ENCODE measurements at places on chromosomes 1 and 21. TPM values are rescaled to one million over a fixed set of nuclear protein-coding genes. Genes with fewer than 3 reads are reported as not detected.

The BSDC1 gene
- 91.0 TPM for total RNA-seq

The PLA2G2A gene
- 2.4 TPM for total RNA-seq

The ENTREP3 gene
- 59.0 TPM for total RNA-seq

The NBPF6 gene
- total RNA-seq: not detected

The PCSK9 gene
- total RNA-seq: 18.7 TPM

DNA sequence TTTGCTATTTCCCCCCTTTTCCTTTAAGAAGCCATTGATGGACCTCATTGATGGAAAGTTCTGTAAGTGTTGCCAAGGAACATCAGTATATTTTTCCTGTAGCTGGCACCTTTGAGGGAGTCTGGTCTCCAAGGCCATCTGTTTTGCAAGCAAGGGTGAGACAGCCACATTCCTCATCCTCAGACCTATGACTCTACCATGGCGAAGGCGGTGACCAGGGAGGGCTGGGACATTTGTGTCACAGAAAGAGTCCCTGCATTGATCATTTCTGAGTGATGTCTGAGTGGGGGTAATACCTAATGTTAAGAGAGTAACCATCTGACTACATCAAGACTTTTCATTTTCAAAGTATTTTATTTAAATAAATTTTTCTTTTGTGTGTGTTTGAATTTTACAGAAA, 35.4 kb downstream of the KIAA0040 start:
- no peak for DNase-seq

DNA sequence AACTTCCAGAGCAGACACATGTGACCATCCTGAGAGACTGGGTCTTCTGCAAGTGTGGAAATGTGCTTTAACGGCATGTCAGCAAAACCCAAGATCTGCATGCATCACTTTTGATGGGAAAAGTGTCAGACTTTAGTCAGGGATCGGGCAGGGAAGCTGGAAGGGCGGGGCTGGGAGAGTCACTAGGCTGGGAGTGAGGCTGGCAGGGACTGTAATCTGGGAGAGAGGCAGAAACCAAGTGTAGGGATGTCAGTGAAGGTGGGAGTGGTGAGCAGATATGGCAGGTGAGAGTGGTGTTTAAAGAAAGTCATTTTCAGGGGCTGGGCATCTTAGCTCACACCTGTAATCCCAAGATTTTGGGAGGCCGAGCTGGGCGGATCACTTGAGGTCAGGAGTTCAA, 11.3 kb downstream of the CDA start:
- no peak for DNase-seq

GRCh38 chr1:42935971-42936308, 22.7 kb downstream of the SLC2A1 start:
- DNase-seq: no peak

DNA sequence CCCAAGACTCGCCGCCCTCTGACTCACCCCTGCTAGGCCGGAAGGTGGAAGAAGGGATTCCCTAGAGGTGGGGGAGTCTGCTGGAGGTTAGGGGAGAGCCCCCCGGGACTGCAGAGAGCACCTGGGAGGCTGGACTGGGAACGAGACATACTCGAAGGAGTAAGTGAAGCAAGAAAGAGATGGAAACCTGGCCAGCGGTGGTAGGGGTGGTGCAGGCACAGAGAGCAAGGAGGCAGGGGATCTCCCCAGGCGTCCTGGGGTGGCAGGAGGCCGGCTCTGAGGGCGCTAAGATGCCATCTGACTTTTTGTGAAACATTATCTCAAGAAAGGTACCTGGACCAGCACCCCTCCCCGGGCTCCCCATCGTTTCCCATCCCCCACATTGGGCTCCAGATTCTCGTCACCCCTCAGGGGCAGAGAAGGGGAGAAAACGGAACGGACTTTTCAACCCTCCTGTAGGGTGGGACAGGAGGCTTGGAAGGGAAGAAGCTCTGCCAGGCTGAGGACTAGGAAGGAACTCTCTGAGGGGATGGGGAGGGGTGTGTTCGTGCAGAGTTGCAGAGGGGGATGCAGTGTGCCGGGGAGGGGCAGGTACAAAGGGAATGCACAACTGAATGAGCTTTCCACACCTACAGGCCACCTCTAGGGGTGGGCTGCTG, 708 bp downstream of the CHRNB2 start:
- no peak for DNase-seq

- DNase-seq: no peak
Observed at GRCh38 chr1:67405473-67406245, 24.5 kb downstream of the SERBP1 start.

DNA sequence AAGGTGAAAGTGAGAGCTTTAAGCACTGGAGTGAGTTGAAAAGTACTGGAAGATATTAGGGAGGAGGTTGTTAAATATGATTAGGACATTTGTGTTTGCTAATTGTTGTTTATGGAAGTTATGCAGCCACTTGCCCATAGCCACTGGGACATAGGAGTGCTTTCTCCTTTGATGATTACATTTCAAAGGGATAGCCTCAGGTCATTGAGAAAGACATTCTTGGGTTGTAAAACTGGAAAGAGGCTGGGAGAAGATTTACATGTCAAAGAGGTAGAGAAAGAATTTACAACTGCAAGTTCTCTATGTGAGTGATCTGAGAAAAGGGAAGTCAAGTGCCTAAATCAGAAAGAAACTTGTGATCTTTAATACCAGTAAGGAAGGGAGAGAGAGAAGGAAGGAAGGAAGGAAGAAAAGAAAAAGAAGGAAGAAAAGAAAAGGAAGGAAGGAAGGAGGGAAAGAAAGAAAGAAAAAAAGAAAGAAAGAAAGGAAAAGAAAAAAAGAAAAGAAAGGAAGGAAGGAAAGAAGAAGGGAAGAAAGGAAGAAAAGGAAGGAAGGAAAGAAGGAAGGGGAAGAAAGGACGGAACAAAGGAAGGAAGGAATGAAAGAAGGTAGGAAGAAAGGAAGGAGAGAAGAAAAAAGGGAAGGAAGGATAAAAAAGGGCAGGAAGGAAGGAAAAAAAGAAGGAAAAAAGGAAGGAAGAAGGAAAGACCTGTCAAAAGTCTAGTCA, 284.6 kb upstream of the DPYD start:
- no peak for DNase-seq
